ENCODE measurements at places on chromosomes 16 and 17. TPM values are rescaled to one million over a fixed set of nuclear protein-coding genes. Genes with fewer than 3 reads are reported as not detected.

Gene MT1E
- 549 TPM for total RNA-seq

Gene GAST
- total RNA-seq, result 7.2 TPM

Gene AARSD1
- 38.9 TPM for total RNA-seq

Gene SLC16A11
- total RNA-seq, result not detected

Gene HASPIN
- 6.1 TPM for total RNA-seq

Gene TMUB2
- total RNA-seq, result 28.1 TPM
